Left lung (tissue), 14 donors: ENCODE measurements at places on chromosomes 4 and X. TPM values are rescaled to one million over a fixed set of nuclear protein-coding genes. Genes with fewer than 3 reads are reported as not detected.

Gene P2RY4
- 0.52 TPM for polyA plus RNA-seq

DNA sequence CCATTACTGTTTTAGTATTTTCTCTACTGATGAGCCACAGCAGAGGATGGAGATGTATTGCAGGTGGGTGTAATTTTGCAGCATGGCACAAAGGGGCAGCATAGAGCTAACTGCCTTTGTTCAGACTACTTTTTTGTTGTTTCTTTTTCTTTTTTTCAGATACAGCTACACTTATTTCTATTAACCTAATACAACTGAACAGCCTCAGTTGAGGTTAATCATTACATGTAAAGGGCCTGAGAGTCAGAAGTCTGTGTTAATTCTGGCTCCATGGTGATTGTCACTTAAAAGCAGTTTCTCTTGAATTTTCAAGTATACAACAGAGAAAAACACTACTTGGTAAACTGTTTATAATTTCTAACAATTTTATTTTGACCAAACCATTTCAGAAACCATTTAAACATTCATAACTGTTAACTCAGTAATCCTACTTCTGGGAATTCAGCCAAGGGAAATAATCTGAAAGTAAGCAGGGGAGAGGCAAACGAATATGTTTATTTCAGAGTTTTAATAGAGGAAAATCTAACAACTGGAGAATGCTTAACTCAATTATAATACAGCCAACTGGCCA lies 13.9 kb upstream of the PPEF2 start:
- peak; percentile 52 for DNase-seq

DNA sequence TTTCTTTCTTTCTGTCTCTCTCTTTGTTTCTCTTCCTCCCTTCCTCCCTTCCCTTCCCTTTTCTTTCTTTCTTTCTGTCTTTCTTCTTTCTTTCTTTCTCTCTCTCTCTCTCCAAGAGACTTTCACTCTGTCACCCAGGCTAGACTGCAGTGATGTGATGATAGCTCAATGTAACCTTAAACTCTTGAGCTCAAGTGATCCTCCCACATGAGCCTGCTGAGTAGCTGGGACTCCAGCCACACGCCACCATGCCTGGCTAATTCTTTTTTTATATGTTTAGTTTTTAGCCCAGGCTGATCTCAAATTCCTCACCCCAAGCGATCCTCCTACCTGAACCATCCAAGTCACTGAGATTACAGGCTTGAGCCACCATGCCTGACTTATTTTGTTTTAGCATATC lies 64.3 kb upstream of the EMCN start:
- no peak for DNase-seq

Gene LSM6
- 63.4 TPM for polyA plus RNA-seq

Gene HTR2C
- polyA plus RNA-seq, result 0.32 TPM

Gene DCAF4L1
- 0.33 TPM for polyA plus RNA-seq

DNA sequence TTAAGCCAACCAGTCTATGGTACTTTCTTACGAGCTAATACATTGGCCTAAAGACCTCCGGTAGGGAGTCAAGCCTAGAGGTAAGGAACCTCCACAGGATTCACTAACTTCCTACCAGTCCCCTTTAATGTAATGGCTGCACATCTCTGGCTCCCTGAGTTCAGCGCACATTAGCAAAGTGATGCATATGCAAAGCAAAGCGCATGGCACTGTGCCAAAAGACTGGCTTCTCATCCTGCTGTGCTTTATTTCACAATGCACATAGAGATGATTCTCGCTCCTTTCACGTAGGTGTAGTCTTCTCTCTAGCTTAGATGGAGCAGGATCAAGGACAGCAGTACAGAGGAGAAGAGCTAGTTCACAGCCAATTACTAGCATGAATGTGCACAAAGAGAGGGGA lies 14.6 kb upstream of the CLTRN start:
- DNase-seq, result no peak

DNA sequence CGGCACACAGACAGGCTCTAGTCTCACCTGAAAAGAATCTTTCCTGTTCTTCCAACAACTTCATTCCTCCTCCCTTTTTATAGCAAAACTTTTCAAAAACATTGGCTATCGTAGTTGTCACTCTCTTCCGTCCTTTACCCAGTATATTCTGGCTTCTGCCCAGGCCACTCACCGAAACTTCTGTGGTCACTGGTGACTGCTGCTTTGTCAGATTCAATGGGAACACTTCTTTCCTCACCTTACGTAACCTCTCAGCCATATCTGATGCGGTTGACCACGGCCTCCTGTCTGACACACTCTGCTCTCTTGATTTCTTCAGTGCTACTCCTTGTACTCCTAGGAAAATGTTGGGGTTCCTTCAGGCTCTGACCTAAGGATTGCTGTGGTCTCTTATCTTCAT lies 9.2 kb upstream of the RNF150 start:
- DNase-seq, result no peak

Gene CHM
- 20.7 TPM for polyA plus RNA-seq

GRCh38 chr4:143389579-143390195 lies 53.0 kb downstream of the GAB1 start:
- no peak for DNase-seq

DNA sequence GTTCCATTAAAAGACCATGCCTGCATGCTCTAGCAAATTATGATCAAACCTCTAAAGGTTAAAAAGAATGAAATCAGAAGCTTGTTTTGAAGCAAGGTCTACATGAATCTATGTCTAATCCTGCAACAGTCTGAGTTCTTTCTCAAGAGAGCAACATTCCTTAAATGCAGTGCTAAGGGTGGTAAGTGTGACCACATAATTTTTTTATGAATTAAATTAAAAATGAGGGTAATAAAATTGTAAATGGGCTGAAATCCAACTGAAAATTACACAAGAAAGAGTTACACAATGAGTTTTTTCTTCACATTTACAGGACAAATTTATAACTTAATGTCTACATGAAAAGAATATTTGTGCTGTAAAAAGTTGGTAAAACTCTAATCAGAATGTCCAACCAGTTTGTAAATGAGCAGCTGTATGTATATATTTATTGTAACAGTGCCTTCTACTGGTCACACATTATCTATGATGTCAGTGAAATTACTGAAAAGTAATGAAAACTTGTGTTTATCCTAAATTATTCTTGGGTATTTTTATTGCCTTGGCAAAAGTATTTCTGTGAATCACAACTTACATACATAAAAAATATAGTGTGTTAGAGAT lies 336.3 kb upstream of the PITX2 start:
- DNase-seq, result peak; percentile 7

Gene SOWAHB
- 3.5 TPM for polyA plus RNA-seq

DNA sequence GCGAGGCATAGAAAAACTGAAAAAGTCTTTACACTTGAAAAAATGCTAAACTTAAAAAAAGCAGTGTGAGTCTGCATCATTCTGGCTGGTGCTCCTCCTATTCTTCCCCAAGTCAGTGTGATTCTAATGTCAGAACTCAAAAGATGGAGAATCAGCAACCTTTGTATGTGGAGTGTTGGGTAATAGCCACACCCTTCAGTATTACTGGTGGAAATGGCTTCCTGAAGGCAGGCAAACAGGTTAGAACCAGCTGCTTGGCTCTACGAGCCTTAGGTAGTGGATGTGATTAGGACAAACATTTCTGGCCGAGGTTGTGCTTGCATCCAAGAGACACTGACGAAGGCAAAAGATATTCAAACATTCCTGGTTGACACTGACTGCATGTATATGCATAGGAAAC lies 353.4 kb upstream of the TACR3 start:
- no peak for DNase-seq

DNA sequence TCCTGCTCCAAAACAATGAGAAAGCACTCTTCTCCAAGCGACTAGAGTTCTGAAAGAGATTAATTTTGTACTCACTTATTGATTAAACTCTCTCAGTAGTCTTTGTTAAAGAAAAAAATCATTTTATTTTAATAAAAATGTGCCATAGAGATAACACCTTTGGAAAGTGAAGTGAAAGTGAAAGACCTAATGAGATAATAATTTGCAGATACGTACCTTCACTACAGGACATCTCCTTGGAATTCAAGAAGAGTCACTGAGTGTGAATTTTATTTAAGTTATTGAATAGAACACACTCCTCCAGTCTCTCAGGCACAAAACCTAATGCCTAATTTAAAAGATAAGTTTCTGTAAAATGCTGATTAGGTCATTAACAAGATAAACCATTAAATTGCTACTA lies 1070.6 kb upstream of the GRID2 start:
- no peak for DNase-seq

- no peak for DNase-seq
Observed at GRCh38 chr4:141389649-141390048, 169.0 kb downstream of the ZNF330 start.

- DNase-seq, result no peak
Observed at GRCh38 chr4:18923496-18924161, 902.1 kb upstream of the LCORL start.

DNA sequence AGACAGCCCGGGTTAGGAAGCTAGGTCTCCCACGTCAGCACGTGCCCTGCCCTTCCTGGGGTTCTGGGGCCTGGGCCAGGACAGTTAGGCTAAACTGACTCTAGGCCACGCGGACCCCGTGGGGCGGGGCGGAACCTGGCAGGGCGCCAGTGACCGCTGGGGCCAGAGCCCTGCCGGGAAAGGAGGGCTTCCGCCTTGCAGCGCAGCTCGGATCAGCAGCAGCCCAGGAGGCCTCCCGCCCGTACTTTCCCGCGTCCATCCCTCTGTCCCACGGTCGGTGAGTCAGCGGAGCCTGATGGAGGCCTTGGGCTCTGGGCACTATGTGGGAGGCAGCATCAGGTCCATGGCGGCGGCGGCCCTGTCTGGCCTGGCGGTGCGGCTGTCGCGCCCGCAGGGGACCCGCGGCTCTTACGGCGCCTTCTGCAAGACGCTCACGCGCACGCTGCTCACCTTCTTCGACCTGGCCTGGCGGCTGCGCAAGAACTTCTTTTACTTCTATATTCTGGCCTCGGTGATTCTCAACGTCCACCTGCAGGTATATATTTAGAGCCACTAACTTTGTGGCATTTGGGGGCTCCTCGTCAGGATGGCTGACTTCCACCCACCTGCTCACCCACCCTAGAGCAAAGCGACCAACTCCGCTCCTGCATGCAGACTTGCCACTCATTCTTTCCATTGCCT lies at the start of gene SMIM10:
Gene SMIM10, plus strand, starts transcription at position 191 of the 681 bp plus-strand sequence. Its CDS starts 105 bp downstream, at position 296.
- DNase-seq, result peak; percentile 49

DNA sequence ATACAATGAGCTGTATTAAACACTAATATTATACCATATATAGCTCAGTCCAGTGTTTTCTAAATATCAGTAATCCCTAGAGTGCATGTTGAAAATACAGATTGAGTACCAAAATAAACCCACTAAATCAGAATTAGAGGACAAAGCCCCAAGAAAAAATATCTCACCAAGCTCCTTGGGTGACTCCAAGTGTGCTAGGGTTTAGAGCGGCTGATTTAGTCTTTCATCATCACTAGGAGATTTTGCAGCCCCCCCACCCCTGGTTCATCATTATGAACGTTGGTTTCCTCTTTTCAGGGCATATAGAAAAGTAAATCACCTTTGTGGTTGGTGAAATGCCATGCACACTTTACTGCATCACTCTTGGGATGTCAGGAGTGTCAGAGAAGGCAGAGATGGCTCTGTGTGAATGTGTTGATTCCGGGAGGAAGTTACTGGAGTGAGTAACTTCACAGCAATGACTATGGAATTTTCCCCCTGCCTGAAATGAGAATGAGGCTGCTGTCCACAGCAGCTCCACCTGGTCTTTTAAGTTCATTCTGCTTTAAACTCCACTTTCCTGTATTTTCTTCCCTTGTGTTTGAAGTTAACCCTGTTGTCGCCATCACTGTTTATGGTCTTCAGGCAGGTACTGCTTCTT lies 25.2 kb upstream of the ANAPC4 start:
- no peak for DNase-seq
